ENCODE measurements at places on chromosomes 1 and 21.

- no peak for DNase-seq
Observed at GRCh38 chr1:172417557-172417956, 2.9 kb upstream of the C1orf105 start.

DNA sequence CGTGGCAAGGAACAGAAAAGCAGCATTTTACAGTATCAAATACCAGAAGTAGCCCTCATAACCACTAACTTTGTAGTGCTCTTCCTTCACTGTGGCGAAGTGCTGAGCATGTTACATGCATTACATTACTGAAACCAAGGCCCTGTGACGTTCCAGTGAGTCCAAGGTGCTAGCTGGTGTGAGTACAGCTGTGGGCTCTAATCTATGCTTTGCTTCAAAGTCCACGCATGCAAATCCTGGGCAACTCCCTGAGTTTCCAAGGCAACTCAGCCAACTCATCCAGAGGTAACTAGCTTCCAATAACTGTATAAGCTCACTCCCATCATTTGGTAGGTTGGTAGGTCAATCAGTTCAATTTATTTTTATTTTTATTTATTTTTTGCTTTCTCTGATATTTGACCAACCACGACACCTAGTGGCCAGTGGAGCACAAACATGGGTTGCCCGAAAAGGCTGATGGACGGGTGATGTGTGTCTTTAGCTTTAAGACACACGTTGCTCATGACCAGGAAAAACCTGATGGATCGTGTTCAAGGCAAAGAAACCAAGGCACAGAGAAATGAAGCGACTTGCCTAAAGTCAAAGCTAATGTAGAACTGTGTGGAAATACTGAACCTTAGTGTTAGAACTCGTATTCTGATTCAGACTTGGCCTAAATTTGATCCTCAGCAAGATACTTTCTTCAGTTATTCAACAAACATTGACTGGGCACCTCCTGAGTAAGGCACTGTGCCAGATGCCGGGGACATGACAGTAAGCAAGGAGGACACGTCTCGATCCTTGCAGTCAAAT is 73.0 kb downstream of the GNG12 start:
- DNase-seq: peak; percentile 42

DNA sequence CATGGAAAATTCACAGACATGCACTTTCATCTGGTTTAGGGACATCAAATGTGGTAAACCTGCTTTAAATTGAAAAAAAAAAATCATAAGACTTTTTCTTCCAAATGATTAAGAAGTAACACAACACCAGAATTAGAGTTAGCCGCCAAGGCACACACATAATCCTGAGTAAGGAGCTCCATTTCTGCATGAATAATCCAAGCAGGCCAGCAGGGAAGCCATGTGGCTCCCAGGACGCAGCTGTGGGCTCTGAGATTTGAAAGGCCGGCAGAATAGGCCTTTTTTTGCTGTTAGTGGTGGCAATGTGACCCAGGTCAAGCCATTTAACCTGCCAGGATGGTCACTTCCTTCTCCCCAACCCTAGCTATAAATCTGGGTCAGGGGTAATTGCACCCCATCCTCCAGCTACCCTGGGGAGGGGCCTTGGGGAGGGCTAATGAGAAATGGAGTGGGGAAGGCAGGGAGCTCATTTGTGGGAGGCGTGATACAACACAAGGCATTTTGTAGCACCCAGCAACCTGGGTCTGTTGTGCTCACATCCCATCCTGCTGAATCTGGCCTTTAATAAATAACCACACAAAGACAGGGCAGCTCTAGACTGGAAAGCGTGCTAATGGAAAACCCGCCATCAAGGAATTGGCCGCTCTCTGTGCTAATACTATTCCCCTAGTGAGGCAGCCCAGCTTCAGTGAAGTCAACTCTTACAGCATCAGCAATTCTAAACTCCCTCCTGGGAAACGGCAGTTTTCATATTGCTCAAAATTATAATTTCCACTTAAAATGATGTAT is 178.5 kb downstream of the RHOU start:
- no peak for DNase-seq

GRCh38 chr1:208225954-208226937 is 17.9 kb downstream of the PLXNA2 start:
- DNase-seq: no peak

GRCh38 chr1:152013664-152014237 is 20.1 kb upstream of the S100A10 start:
- no peak for DNase-seq

DNA sequence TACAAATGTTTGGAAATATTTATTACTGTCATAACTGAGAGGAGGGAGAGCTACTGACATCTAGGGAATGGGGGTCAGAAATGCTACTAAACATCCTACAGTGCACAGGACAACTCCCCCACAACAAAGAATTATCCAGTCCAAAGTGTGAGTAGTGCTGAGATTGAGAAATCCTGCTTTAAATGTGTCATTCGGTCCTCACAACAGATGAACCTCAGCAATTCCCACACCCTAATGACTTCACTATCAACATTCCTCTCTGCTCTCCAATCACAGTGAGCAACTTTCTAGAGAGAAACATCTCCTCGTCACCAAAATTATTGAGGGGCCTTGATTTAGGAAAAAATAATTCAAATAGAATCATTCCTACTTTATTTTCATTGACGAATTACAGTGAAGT is 18.0 kb downstream of the OMA1 start:
- no peak for DNase-seq

GRCh38 chr1:1788646-1789431 is 10.6 kb upstream of the NADK start:
- DNase-seq: no peak

- DNase-seq: no peak
Observed at GRCh38 chr1:199084293-199084692, 445.5 kb downstream of the PTPRC start.

GRCh38 chr1:29249951-29250581 is 13.7 kb downstream of the PTPRU start:
- no peak for DNase-seq

DNA sequence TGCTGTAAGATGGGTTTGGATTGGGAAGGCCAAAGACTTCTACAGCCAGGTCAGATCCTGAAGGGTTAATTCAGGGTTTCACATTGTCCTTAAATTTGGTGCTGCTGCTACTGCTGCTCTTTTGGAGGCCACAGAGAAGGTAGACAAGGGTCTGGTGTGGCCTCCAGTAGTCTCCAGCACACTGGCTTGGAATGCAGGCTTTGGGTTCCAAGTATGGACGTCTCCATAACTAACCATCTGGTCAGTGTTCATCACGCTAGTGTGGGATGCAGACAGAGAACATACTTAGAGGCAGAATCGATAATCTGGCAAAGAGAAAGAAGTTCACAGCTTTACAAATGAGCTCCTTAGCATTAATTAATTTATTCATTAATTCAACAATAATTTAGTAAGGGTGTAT is 154.1 kb downstream of the ZBTB18 start:
- DNase-seq: no peak

DNA sequence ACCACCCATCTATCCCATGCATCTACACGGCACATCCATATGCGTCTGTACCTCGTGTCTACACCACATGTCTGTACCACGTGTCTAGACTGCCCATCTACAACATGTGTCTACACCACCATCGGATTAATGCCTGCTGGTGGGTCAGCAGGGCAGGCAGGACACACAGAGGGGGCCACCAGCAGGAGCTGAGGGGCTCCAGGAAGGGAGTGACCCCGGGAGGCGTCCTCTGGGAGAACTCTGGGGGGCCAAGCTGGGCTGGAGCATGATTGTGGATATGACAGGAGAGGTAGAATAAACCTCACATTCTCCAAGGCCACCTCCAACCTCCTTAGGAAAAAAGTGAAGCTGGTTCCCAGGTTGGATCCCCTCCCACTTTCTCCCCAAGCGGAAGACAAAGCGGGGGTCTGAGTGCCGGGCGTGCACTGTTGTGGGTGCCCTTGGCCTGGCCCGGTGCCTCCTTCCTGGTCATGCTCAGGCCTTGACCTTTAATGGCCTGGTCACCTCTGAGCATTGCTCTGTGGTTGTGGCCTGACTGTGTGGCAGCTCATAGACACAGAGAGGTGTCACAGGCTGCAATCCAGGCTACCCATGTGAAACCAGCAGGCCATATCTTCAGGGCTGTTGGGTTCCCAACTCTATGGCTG is 881 bp upstream of the ACTRT2 start:
- no peak for DNase-seq

DNA sequence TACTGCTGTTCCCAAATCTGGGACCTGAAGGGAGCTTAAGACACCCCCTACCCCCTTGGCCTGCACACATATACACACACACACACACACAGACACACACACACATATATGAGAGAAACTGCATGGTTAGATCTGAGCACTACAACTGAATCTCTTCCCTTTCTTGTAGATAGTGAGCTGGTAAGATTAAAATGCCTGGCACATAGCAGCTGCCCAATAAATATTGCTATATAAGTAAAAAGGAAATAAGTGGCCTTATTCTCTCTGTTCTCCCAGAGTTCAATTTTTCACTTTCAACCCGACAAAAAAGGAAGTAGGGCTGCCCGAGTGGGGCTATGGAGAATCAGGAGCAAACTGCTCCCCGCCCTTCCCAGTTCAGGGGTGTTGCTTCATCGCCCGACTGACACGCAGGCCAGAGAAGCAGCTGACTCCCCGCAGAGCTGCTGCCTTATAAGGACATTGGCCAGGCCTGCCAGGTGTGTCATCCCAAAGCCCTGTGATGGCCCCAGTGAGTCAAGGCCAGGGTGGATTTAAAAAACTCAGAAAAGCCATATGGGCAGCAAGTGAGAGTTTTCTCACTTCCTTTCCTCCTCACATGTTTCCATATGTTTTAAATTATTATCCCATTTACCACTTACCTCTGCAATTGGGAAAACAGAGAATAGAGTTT is 106.5 kb upstream of the SLC44A3 start:
- no peak for DNase-seq

DNA sequence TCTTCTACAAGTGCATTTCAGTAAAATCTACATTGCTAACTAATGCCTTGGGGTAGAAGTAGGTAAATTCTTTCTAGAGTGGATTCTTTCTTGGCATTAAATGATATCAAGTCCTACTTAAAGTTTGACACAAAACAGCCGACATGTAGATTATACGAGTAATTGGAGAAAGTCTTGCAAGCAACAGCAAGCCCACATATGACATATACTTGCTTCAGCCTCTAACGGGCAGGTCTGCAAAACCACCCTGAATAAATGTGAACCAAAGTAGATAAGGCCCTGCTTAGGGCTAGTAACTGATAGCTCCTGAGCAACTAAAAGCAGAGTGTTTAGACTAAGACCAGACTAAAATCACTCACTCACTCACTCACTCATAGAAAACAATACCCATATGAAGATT is 203.2 kb downstream of the LTN1 start:
- DNase-seq: no peak

DNA sequence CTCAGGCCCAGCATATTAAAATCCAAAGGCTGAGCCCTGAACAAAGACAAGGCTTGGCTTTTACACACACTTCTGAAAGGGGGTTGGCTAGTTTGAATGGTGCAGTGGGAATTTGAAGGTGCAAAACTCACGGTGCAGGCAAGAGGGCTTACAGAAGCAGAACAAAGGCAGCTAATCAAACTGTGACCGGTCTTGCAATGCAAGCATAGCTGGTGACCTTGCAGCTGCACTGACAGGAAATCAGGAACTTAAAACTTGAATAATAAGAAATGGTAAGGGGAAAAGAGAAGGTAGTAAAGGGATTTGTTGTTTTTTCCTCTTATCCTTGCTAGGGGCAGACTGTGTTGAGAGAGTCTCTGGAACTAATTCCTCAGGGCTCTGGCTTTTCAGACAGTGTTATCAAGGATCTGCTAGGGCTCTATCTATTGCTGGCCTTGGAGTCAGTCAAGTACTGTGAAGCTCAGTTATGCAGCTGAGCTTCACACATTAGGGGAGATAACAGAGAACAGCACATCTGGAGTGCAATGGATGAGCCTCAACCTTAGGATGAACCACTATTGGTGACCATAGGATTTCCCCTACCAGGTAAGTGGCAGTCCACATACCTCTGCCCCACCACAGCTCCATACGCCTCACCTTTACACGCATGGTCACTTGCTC is 97.6 kb downstream of the PPIAL4G start:
- no peak for DNase-seq

- no peak for DNase-seq
Observed at GRCh38 chr1:23163395-23163794, 5.3 kb downstream of the LUZP1 start.

DNA sequence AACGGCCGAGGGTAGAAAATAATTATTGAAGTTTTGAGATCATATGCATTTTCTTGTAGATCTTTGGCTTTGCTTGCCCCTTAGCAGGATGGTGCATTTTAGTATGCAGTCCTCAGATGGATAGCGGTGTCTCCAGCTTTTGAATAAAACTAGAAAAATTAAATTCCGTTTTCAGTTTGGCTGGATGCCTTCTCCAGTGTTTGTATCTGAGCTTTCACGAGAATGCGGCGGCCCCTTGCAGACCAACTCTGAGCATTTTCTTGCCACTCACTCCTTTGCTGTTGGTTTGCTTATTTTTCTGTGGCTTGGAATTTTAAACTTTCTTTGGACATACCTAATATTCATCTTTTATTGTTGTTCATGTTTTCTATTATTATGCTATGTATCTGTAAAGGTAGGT is 192.6 kb downstream of the NFIA start:
- DNase-seq: no peak

GRCh38 chr1:161730050-161730564 is 8.8 kb downstream of the FCRLB start:
- peak; percentile 15 for DNase-seq

Measured in activated CD4-positive, alpha-beta T cell treated with anti-CD3 and anti-CD28 coated beads for 24 hours (primary cell).